ENCODE measurements at places on chromosomes 6 and 20. TPM values are rescaled to one million over a fixed set of nuclear protein-coding genes. Genes with fewer than 3 reads are reported as not detected.

TUBB gene
- total RNA-seq, result 399 TPM

CRISP3 gene
- not detected for total RNA-seq

MCHR2 gene
- total RNA-seq, result not detected

NAPB gene
- total RNA-seq, result 5.8 TPM

BPIFA1 gene
- not detected for total RNA-seq

CALHM5 gene
- total RNA-seq, result 1.4 TPM

FOXC1 gene
- 2.8 TPM for total RNA-seq

ABRACL gene
- total RNA-seq, result 25.0 TPM

DNA sequence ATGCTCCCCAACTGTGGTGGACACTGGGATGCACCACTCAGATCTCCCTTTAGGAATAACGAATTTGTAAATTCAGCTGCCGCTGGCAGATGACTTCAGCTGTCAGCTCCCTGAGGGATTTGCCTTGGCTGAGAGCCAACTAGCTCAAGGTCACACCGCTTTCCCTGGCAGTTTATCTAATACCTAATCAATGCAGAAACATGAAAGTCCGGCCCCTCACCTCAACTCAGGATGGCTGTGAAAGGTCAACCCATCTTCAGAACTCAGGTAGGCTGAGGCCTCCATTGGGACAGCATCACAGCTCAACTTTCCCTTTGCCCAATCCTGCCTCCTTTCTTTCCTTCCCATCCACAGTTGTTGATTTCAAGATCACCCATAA lies 22.8 kb upstream of the SCGN start:
- no peak for DNase-seq

DNA sequence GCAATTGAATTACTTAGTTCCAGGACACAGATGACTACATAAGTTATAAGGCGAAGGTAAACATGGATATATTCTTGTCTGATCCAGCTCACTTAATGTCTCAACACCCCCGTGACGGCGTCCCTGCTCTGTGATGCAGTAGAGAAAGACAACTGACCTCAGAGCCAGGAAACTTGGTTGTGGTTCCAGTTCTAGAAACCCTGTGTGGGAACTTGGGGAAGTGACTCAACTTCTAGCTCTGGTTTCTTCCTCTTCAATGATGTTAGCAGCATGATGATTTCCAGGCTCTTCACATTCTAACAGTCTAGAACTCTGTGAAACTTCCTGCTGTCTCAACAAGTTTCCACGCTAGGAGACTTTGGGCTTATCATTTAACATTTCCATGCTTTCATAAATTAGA lies 18.4 kb downstream of the LAMA4 start:
- peak; percentile 88 for DNase-seq

DNA sequence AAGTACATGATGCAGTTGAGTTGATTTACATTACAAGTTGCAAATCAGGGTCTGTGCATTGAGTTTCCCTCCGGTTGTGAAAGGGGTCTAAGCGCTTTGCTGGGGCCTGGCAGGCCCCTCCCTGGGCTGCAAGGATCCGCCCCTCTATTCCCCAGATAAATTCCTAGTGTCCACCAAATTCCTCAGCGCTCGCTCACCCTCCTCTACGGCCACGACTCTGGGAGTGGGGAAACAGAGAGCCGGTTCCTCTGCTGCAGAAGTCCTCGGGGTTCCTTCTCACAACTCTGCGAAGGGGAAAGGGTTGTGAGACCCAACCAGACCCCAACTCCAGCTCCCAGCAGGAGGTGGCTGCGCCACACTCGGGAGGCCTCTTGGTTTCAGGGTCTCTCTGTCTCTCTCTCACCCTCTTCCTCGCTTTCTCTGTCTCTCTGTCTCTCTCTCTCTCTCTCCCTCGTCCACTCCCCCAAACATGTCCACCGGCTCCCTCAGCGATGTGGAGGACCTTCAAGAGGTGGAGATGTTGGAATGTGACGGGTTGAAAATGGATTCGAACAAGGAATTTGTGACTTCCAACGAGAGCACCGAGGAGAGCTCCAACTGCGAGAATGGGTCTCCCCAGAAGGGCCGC lies at the start of gene TCF21:
TCF21 (plus strand) TSS at position 185 of the 628 bp plus-strand sequence; CDS start at position 470, 285 bp downstream.
- DNase-seq, result no peak

- peak; percentile 92 for DNase-seq
Measured at GRCh38 chr20:38799203-38799602, 6.3 kb upstream of the PPP1R16B start.

DNA sequence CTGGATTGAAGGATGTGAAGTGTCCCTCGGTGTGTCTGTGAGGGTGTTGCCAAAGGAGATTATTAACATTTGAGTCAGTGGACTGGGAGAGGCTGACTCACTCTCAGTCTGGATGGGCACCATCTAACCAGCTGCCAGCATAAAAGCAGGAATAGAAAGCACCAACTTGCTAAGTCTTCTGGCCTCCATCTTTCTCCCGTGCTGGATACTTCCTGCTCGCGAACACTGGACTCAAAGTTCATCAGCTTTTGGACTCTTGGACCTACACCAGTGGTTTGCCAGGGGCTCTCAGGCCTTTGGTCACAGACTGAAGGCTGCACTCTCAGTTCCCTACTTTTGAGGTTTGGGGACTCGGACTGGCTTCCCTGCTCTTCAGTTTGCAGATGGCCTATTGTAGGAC lies 220.3 kb upstream of the LRFN2 start:
- no peak for DNase-seq

- no peak for DNase-seq
Measured at GRCh38 chr20:49252556-49253350, 25.1 kb downstream of the ZNFX1 start.

DNA sequence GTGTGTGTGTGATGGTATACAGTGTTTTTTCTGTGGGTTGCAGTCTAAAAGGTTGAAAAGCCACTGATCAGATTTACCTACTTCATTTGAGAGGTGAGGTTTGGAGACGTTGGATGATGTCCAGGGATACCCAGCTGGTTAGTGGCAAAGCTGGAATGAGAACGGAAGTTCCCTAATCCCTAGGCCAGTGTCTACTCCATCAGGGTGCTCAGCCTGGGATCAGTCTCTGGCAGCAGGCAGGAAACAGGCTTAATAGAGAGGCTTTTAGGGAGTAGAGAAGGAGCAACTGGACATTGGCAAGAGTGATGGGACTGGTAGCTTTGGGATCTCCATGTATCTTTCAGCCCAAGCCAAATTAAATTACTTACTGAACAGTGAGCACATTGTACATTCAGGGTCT lies 80.7 kb downstream of the C6orf52 start:
- no peak for DNase-seq

DNA sequence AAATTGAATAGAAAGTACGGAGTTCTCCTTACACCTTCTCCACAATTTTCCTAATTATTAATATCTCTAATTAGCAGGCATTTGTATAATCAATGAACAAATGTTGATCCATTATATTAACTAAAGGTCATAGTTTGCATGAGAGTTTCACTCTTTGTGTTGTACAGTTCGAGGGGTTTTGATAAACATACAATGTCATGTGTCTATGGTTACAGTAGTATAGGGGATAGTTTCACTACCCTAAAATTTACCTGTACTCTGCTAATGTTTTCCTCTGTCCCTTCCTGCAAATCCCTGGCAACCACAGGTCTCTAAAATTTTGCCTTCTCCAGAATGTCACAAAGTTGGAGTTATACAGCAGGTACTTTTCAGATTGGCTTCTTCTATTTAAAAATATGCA lies 1199.8 kb upstream of the GJE1 start:
- no peak for DNase-seq

DNA sequence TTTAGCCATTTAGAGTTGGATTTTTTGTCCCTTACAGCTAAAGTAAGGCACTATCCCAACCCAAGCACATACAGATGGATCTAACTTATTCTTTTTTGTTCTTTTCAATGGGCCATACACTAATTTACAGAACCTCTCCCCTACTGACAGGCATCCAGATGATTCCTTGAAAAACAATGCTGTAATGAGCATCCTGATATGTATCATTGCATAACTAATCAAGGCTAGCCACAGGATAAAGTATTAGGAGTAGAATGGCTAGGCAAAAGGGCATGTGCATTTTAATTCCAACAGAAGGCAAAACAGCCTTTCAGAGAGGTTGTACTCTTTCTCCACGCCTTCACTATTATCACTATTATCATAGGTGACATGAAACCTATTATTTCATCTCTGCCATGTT lies 54.1 kb downstream of the ELOVL5 start:
- DNase-seq, result no peak

- peak; percentile 51 for DNase-seq
Measured at GRCh38 chr20:21325296-21325695, 22.2 kb downstream of the XRN2 start.

- DNase-seq, result no peak
Measured at GRCh38 chr6:123945386-123945785, 141.7 kb downstream of the NKAIN2 start.

GRCh38 chr6:157456524-157456829 lies 75.5 kb downstream of the ZDHHC14 start:
- DNase-seq, result peak; percentile 30

DNA sequence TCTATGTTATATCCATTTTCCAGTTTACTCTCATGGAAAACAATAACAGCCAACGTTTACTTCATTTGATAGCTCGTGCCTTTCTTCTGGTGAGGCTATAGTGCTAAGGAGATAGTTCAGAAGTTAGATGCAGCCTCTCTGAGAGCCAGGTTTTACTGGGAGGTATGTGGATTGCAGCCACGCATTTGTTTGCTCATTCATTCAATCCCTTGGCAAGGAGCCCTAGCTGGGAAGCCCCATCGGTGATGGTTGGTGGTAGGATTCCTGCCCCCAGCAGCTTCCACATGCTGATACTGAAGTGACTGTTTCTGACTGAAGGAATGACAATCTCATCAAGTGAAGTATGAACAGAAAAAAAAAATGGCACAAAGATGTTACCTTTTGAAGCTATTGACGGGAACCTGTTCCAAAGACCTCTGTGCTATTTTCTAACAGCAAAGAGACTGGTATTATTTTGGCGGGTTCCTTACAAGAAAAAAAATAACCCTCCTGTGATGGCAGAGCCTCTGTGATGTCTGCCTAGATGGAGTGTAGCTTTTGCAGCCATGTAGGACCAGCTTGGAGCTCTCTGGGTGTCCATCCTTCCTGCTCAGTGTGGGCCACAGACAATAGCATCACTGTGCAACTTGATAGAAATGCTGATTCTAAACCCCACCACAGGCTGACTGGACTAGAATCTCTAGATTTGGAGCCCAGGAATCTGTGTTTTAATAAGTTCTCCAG lies 30.6 kb downstream of the SNAP25 start:
- no peak for DNase-seq

GRCh38 chr20:37602634-37603033 lies 75.0 kb upstream of the BLCAP start:
- no peak for DNase-seq

- DNase-seq, result no peak
Measured at GRCh38 chr6:71287038-71287437, 1.6 kb upstream of the OGFRL1 start.

DNA sequence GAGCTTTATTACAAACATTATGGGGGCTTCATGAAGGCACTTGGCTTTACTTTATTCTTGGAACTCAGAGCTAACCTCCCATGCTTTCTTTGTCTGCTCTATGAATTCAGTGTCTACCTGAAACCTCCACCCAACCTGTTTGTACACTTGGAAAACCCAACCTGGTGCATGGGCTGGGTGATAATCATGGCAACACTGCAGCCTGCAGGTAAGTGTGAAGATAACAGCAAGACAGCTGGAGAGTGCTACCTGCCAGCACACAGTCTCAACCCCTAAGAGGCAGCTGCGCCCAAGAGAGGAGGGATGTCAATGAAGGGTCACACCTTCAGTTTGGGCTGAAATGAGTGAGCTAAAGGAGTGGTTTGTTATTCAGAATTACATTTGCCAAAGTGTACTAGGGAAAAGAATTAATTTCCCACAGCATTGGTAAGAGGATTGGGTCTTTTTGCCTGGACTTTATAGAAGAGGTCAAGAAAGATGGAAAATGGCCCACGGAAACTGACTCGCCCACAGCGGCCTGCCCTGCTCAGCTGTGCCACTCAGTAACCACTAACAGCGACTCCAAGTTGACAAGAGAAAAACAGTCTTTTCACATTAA lies 24.4 kb downstream of the FOXQ1 start:
- DNase-seq, result no peak

DNA sequence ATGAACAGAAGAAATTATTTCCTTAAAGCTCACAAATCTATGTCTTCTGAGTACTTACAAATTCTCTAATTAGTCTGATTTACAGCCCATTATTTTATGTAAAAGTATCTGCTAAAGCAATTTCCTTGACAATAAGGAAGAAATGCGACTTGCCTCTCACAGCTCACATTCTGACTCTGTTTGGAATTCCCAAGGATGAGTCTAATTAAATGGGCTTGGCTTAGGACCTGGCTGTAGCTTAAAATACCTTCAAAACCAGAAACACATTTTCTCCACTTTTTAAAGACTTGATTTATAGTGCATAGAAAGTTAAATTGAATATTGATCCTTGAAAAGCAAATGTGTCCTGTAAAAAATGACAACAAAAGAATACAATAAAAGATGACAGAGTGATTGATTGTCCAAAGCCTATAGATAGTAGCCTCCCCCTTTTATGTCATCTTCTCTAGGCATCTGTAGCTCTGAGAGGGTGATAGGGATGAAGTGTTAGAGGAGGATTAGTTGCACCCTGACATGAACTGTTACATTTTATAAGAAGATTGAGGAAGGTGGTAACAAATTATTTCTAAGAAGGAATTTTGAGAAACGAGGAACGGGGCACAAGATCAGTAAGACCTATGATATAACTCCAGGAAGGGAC lies 118.9 kb downstream of the MACROD2 start:
- DNase-seq, result no peak

DNA sequence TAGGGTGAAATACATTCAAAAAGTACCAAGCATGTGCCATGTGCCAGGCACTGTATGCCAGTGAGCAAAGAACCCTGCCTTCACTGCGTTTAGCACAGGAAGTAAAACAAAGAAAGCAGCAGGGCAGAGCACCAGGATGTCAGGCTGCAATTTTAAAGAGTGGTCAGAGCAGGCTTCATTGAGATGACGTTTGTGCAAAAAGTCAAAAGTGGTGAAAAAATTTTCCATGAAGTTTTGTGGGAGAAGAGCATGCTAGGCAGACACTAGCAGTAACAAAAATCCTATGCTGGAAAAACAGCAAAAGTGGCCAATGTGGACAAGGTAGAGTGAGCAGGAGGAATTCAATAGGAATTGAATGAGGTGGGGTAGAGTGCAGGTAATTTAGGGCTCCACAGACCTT lies 31.3 kb downstream of the AKIRIN2 start:
- peak; percentile 16 for DNase-seq

- DNase-seq, result no peak
Measured at GRCh38 chr20:50286174-50286511, 95.5 kb downstream of the CEBPB start.

- no peak for DNase-seq
Measured at GRCh38 chr6:111087871-111088667, 766 bp downstream of the SLC16A10 start.

- DNase-seq, result no peak
Measured at GRCh38 chr6:39422238-39422637, 99.7 kb upstream of the KCNK16 start.

- peak; percentile 99 for DNase-seq
Measured at GRCh38 chr6:141552463-141552862, 580.3 kb upstream of the GJE1 start.

GRCh38 chr6:107361753-107362604 lies 97.4 kb downstream of the PDSS2 start:
- no peak for DNase-seq

DNA sequence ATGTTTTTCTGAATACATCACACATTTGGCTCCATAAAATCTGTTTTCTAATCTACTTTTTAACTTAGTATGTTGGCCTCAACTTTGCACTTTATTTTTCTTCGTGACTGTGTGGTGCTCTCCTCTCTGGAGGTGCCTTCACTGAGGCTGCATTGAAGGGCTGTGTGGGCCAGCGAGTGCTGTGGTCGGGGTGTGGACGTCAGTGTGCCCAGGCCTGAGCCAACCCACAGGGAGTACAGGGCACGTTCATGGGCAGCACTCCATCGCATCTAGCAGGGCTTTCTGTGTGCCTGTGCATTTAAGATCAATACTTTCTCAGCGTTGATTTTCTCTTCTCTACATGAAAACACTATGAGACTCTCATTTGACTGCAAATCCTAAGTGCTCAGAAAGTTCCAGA lies 37.8 kb downstream of the DACT2 start:
- DNase-seq, result no peak

All from dermis microvascular lymphatic vessel endothelial cell (primary cell).